ENCODE measurements at places on chromosomes 5 and 9.

DNA sequence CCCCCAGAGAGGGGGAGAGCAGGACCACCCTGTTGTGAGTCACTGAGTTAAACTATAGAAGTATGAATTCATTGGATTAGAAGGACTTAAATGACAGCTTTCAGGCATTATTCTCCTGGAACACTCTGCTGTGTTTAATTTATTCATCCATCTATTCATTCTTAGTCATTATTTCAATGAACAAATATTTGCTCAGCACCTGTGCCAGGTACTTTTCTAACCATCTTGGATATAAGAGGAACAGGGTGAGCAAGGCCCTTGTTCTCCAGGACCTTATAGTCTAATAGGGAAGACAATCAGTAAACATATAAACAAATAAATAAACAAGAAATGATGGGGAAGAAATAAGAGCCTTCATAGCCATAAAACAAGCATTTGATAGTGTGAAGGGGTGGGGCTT, 483.9 kb upstream of the BRINP1 start:
- DNase-seq = no peak

- no peak for DNase-seq
Measured at GRCh38 chr5:109483395-109483971, 73.7 kb upstream of the PJA2 start.

DNA sequence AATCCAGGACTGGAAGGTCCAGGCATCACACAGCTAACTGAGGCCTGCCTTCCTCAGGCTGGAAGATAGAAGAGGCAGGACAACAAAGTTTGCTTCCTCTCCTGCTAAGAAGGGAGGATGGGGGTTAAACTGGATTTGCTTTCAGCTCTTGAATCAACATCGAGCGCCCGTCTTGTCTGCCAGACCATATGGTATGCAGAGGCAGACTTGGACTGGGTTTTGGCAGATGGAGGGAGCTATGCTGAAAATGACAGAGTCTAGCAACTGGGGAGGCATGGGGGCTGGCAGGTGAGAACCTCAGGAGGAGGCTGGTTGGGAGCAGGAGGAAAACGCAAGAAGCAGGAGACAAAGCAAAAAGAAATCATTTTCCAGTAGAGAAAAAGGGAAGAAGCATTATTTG, 289.5 kb upstream of the IL12B start:
- DNase-seq = no peak

DNA sequence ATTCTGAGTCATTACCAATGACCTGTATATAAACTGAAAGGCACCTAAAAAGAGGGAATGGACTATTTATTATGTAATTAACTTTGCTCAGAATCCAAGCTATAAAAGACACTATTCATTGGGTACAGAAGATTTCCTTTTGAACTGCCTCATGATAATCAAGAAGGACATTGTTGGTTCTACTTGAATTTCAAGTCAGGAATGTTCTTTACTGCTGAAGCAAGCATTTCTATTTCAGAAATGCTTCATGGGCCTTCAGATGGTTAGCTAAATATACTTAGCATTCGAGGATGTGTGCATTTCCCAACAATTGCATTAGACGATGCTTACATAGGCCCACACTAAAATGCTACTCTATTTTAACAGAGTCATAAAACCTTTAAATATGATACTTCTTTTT, 658.2 kb upstream of the DMAC1 start:
- no peak for DNase-seq

DNA sequence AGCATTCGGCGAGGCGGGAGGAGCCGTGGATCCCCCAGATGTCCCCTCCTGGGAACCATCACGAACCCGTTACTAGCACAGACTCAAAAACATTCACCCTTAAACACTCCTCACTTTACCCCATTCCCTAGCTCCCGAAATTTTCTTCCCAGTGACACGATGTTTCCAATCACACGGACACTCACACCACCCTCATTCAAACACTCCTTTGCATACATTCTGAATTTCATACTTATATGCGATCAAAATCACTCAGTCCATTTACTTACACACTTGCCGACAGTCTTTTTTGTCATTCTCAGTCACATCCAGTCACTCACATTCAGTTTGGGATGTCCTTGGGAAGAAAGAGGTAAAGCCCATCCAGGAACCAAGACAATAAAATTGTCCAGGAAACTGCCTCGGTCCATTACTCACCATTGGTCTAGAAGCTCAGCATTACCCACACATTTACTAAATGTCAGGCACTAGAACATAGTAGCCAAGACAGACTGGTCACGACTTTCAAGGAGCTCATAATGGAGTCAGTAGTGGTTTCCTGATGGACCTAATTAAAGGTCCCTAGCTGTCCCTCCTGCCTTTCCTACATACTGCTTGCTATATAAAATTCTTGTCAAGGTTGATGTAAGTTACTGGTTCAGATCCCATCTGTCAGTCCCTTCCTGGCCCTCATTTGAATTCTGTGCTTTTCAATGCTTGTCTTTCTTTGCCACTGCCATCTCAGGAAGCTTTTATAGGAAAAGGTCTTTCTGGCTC, 574 bp downstream of the SLC35A4 start:
- DNase-seq = no peak

DNA sequence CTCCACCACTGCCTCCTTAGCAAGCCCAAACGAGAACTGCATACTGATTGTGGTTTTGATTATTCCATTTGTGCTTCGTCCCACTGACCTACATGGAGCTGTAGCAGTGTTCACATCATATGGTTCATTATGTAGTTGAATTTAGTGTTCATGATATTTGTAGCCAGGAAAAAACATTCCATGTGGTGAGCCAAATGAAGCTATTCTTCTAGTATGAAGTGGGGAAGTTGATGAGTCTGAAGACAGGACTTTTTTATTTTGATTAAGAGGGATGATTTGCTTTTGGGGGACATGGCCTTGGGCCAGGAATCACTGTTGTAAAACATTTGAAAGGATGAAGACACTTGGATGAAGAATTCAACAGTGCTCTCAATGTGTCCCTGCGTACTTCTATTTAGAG, 192.9 kb upstream of the SLC27A6 start:
- DNase-seq = no peak

DNA sequence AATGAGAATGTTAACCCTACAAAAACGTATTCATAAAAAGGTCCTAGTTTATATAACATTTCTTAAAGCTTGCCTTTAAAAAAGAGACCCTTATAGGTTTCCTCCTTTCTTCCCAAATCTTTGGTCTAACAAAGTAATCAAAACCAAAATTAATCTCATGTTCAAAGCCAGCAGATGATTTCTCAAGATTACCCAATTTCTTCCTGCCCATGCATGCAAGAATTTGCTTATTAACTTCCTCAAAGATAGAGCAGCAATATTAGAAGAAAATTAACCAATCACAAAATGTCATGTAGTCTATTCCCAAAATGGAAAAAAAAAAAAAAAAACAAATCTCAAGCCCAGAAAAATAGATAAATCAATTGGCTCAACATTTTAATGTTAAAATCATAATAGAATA, 114.9 kb downstream of the MLLT3 start:
- no peak for DNase-seq

DNA sequence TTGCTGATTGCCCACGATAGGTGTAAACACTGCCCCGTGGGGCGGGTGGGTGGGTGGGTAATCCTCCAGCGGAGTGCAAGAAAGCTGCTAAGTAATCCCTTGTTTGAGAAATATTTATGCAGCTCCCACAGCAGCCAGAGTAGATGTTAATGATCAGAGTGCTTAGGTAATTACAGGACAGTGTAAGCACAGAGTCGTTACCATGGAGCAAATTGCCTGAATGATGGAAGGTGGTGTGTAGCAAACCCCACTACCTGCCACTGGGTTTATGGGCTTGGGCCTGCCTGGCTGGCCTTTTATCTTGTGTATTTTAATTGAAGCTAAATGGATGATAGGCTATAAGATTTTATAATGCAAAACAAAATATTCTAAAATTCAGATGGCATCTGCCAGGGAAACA, 110.0 kb downstream of the COL5A1 start:
- DNase-seq = no peak

- no peak for DNase-seq
Measured at GRCh38 chr9:125521462-125522327, 185.3 kb downstream of the MAPKAP1 start.

DNA sequence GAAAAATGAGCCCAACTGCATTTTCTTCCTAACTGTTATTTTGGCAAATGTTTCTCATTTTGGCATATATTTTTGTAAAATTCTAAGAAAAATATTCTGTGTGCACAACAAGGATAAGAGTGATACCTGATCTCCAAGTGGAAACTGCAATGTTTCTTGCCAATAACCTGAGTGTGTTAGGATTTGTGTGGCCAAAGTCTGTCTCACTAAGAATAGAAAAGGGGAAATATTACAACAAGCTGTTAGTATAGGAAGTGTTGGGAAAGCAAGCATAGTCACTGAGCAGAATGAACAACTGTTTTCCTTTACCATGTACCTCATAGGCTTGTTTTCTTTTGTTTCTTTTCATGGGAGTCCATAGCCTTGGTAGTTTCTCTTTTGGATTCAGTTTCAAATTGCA, 624.2 kb downstream of the MTRR start:
- DNase-seq = no peak

- DNase-seq = no peak
Measured at GRCh38 chr5:57779383-57780223, 297.0 kb upstream of the ACTBL2 start.

DNA sequence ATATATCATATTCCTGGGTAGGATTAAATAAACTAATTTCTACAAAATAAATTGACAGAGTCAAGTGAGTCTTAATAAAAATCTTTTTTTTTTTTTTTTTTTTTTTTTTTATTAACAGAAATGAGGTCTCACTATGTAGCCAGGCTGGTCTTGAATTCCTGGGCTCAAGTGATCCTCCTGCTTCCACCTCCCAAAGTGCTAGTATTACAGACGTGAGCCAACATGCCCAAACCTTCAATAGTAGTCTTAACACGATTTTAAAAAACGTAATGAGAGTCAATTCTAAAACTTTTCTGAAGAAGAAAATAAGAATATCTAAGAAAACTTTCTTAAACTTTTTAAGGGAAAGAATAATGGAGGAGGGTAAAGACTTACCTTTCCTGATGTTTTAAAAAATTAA, 84.2 kb downstream of the YIPF5 start:
- DNase-seq = no peak

- no peak for DNase-seq
Measured at GRCh38 chr5:140232731-140233130, 57.7 kb downstream of the CYSTM1 start.

- no peak for DNase-seq
Measured at GRCh38 chr9:818958-819357, 22.5 kb upstream of the DMRT1 start.

GRCh38 chr9:122350577-122351355, 20.1 kb upstream of the PTGS1 start:
- peak; percentile 53 for DNase-seq

DNA sequence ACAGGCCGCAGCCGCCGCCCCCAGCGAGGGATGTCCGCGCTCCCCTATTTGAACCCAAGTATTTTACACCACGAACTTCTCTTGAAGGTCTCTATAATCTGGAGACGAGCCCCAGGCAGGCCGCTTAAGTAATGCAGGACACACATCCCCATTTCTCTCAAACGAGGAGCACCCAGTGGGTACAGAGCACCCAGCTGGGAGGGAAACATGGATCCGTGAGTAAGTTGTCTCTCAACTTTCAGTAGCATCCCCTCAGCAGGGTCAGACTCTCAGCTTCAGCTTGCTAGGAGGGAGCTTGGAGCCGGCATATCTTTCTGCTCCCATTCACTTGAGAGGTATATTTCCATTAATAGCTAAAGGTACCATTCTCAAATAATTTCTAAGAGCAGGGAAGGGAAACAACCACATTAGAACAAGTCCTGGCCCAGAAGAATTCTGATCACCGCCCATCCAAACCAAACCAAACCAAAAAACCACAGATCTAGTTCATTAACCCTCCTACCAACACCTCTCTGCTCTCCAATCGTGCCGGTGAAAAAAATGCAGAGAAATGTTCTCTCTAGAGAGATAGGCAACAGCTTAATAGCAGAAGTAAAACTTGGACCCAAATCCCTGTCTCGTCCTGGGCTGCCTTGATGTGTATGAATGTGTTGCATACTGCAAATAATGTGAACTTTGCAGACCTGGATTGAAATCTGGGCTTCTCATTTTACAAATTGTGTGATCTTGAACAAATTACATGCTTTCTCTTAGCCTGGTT, 910 bp downstream of the TDRD7 start:
- DNase-seq = no peak

GRCh38 chr5:3715062-3715461, 119.4 kb downstream of the IRX1 start:
- no peak for DNase-seq

GRCh38 chr9:89592213-89592815, 12.5 kb upstream of the GADD45G start:
- DNase-seq = no peak

GRCh38 chr9:89465001-89465451, 32.9 kb downstream of the SEMA4D start:
- DNase-seq = no peak

DNA sequence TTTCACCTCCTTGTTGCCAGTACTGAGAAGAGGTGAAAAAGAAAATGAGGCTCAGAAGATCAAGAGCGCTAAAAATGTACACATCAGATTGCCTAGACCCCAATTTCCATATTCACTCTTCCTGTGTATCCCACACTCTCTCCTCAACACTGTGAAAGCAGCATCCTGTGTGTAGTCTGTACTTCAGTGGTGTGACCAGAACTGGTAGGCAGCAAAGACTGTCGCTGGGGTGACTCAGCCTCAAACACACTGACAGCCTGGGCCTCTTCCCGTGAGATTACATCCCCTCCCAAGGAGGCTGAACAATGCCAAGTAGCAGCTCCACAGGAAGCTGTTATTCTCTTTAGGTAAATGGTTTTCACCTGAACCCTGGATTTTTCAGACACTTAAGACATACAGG, 135.5 kb downstream of the CCDC192 start:
- DNase-seq = no peak
